Hypothalamus (tissue), 51 donors: ENCODE measurements at places on chromosomes 1 and 21.

GRCh38 chr21:36765229-36765628, 66.3 kb downstream of the SIM2 start:
- no peak for DNase-seq

DNA sequence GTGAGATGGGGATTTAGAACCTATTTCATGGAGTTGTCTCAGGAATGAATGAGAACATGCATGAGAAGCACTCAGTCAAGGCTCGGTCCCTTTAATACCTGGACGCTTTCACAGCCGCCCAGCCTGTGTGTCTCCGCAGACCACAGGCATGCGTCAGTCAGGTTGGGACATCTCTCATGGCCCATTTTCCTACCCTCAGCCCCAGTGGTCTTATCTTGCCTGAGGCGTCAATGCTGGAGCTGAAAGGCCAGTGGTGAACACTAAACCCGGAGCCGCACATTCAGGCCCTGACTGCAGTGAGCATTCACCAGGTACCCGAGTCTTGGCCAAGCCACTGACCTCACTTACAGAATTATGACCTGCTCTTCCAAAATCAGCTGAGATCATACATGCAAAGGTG, 263.2 kb upstream of the RAB4A start:
- no peak for DNase-seq

DNA sequence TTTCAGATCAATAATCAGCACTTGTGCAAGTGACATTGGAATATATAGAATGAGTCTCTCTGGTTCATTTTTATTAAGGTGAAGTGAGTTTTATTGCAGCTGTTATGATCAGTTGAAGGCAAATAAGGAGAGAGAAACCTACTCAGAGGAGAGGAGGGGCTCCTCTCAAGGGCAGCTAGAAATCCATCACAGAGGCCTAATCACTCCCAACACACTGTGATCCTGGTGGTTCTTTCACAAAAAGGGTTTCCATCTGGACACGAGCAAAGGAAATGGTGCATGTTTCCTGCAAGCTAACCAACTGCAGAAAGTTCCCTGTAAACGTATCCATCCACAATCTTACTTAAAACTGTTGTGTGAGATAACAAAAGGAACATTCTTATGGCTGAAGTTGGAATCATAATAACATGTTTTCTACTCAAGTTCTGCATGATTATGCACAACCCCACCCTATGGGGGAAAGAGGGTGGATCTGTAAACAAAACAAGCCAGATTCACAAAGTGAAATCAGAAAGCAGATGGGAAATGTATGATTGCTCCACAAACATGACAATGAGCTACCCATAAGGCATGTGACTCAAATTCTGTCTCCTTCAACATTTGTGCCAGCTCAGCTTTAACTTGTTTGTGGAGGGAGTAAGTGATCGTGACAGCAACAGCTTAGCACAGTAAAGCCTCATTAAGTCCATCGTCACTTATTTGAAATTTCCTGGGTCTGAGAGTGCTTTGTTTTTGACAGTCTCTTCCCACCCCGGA, 141.2 kb upstream of the ST6GALNAC5 start:
- no peak for DNase-seq

DNA sequence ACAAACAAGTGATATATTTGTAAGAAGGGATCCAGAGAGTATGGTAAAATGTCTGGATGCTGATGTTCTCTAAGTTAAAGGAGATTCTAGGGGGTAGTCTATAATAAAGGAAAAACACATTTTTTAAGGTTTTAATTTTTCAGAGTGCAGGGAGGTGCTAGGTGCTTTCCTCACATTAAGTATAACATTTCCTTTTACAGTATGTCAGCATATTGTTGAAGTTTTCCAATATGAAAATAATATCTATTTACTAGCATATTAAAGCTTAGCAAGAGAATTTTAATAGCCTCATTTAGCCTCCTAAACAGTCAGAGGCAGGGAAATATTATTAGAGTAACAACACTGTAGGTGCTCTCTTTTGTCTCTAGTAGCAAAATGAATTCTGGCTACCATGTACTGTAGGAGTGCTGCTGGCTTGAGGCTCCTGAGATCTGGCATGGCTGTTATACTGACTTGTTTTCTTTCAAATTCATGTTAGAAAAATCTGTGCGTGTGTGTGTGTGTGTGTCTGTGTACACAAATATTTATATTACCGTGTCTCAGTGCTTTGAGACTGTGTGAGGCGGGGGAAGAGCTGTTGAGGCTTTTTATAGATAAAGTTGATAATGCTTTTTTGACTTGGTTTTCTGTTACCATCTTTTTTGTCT, 71.0 kb downstream of the POU2F1 start:
- DNase-seq, result no peak

DNA sequence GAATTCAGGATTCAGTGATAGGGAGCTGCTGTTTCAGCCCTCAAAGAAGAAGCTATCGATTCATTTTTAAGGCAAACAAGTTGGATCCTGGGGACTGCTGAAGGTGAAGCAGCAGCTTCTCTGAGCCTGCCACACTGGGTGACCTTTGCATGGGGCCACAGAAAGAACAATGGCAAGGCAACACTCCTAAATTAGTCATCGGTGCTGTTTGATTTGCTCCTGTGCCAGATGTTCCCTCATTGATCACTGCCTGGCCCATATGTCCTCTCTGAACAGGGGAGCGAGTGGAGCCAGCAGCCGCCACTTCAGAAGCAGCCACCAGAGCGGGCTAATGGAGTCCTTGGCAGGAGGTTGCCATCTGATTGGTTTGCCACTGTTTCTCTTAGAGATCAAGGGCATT, 391.5 kb downstream of the NTNG1 start:
- no peak for DNase-seq
